ENCODE measurements at places on chromosomes 1 and 21. TPM values are rescaled to one million over a fixed set of nuclear protein-coding genes. Genes with fewer than 3 reads are reported as not detected.

DNA sequence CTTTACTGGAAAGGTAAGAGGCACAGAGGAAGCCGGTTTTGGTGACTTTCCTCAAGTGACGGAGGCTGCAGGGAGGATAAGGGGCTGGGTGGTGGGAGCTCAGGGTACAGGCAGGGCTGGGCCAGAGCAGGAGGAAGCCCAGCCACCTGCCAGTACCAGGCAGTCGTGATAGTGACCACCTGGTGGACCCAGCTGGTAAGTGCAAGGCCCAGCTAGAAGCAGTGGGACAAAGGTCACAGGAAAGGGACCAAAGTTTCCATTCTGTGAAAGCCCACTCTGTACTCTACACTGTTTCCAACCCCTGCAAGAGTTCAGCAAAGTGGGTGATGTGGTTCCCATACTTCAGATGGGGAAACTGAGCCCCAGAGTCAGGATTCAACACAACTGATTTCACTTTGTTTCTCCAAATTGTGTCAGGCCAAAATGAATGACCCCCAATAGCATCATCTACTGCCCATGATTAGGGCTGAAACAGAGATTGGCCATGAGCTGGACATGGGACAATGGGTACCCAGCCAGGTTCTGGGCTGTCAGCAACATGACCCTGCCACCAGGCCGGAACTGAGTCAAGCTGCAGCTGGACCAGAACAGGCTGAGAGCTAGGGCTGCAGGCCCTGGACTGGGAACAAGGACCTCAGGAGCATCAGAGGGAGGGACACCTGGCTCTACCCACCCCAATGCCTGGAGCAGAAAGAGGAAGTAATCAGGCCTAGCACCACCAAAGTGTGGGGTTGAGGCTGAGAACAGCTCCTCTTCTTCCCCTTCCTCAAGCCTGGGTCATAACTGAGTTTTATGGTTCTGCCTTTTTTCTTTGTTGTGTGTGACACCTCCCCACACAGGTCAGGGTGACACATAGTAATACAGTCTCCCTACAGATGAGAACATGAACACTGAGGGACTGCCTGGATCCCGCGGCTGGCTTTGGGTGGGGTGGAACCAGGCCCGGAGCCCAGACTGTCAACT lies 50.2 kb downstream of the KCNN3 start:
- DNase-seq: no peak

DNA sequence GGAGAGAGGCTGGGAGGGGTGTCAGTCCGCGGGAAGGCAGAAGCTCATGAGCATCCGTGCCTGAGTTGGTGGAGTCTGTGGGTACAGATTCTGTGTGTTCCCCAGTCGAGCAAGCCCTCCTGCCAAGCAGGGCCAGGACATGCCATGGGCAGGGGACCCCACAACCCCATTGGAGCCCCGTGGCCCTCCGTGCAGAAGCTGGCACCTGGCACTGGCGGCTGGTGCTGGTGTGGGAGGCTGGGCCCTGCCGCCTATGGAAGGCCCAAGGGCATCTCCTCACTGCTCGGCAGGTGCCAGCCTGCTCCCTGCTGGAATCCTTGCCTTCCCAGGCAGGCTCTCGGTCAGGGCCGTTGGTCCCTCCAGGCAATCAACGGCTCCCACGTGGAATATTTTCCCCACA lies 73.7 kb downstream of the UBE2T start:
- DNase-seq: no peak

DNA sequence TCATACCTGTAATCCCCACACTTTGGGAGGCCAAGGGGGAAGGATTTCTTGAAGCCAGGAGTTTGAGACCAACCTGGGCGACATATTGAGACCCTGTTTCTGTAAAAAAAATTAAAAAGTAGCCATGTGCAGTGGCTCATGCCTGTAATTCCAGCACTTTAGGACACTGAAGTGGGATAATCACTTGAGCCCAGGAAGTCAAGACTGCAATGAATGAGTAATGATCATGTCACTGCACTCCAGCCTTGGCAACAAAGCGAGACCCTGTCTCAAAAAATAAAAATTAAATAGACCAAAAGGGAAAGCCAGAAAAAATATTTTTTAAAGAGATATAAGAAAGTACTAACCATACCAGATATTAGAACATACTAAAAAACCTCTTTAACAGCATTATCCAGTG lies 44.7 kb upstream of the LYPLAL1 start:
- DNase-seq: no peak

DNA sequence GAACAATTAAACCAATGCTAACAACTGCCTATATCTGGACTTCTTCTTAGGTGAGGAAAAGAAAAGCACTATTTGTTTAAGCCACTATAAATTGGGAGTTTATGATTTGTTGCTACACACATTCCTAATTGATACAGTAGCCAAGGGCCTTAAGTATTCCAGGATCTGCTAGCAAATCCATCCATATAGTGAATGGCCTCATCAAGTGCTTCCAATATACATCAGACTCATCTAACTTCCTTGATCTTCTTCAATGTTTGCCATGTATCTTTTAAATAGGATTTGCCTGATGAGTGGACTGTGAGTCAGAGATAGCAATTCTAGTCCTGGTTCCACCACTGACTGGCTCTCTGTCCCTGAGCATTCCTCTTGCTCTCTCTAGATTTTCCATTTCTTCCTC lies 430.2 kb downstream of the OMA1 start:
- DNase-seq: no peak

DNA sequence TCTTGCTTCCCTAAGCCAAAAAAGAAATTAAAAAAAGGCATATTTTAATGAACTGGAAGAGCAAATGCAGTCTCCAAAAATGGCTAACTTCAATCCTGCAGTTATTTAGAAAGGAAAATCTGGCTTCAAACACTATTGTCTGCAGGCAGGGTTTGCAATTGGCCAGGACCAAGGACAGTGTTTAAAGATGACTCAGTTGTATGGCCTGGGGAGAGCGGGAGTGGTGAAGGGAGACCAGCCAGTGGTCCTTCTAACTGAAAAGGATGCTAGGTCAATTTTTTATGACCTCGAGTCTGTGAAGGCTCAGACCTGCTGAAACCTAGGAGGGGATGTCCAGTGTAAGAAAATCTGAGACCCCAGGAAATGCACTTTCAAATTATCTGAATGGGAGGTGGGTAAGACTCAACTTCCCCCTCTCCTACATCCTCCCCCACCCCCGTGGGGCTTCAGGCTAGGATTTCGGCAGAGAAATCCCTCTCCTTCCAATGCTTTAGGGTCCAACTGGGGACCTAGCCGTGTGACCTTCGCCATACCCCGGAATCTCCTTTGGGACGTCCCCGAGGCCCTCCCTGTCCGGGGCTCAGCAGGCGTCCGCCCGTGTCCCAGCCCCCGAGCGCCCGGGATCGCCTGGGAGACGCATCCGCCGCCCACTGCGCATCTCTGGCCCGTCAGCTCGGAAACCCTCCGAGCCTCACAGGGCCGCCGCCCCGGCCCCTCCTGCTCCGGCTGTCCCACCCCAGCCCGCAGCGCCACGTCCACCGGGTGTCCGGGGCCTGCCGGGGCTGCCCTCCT lies 602 bp upstream of the RIMKLA start:
- DNase-seq: peak; percentile 24

DNA sequence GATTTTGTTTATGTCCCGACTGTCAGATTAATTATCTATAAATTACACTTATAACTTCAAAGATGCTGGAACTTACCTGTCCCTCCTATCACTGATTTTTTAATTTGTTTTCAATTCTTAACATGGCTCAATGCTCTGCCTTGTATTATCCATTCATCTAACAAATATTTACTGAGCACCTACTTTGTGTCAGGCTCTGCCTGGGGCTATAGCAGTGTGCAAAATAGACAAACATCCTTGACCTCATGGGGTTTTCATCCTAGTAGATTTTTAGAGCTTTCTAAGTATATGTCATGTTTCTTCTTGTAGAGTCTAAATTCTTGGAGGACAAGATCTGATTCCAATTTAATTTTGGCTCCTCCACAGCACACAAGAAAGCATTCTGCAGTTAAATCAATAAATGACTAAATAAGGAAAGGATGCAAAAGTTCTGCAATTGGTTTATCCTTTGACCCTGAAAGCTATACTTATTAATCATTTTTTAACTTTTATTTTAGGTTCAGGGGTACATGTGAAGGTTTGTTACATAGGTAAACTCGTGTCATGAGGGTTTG lies 10.8 kb upstream of the SMYD2 start:
- no peak for DNase-seq

- no peak for DNase-seq
Observed at GRCh38 chr1:227037121-227037520, 97.0 kb downstream of the COQ8A start.

GRCh38 chr1:71859806-71860205 lies 422.5 kb downstream of the NEGR1 start:
- no peak for DNase-seq

DNA sequence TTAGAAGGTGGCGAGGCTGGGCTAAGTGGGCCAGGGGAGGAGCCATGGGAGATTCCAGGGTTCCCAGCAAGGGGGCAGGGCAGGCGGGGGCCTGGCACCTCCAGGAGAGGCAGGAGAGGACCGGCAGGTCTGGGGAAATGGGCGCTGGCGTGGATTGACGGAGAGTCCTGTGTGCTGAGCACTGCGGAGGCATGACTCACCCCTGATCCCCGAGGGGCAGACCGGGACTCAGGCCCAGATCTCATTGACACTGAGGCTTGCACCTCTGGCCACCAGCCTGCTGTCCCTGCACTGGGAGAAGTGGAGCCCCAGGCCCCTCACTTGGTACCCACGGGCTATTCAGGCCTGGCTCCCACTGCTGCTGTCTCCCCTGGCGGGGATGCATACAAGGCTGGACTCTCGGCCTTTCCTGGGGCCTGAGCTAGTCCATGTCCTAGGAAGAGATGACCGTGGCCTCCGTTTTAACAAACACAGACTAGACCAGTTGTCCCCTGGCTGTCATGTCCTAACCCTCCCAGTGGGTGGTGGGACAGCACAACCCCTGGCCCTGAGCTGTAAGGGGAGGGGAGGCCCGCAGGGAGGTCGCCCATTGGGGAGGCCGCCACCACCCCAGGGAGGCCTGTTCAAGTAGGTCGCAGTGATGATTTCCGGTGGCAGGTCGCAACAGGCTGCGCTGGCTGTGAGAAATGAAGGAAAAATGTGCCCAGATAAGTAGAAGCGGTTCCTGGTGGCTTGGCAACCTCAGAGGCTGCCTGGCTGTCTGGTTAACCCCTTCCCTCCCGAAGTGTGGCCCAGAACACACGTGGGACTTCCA lies 39.7 kb downstream of the RIPK4 start:
- DNase-seq: peak; percentile 42

DNA sequence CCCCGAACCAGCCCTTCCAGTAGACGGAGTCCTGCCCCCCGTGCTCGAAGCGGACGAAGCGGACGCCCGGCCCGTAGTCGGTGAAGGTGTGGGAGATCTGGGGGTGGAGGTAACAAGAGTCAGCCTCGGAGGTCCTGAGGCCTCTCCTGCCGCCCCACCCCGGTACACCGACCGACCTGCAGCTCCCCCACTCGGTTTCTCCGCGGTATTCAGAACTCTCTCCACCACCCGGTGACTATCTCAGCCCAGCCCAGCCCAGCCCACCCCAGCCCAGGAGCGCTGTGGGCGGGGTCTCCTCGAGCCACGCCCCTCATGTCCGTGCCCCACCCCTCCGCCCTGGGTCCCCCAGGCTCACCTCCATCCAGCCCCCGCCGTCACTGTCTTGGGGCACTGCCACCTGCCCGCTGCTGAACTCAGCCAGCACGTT lies 5.5 kb downstream of the FBXO2 start:
- no peak for DNase-seq

DNA sequence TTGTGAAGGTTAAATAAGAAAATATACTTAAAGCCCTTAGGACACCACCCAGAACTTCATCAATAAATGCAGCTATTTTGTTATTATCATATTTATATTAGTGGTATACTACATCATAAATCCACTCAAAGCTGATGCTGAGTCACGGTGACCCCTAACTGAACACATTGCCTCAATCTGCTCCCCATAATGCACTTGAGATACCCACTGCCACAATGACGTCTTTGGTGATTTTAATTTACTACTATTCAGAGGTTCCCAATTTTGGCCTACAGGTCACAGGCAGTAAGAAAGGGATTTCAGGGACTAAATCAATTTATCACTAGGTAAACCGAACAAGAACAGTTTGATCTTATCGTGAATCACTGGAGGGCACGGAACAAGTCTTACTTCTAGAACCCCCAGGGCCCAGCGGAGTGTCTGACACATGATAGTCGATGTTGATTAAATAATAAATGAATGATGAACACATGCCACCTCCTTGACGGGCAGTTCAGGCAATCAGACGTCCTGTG lies 493 bp upstream of the CHD1L start:
- no peak for DNase-seq

DNA sequence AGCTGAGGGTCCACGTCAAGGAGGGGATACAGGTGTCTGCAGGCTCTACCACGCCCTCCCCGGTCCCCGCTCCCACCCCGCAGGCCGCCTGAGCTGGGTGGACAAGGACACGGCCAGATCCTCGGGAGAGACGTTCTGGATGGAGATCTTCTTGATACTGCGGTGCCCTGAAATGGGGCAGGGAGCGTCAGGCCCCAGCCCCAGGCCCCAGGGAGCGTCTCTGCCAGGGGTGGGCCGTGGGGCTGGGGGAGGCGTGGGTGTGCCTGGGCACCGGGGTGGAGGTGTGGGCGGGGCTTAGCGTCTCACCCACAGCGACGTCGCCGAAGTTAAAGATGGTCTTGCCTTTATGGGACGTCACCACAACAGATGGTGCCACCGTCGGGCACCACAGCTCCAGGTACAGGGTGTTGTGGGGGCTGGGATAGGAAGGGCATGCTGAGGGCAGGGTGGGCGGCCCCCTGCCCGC lies 7.3 kb upstream of the TMEM52 start:
- DNase-seq: no peak

GRCh38 chr1:23930861-23931490 lies 17.8 kb upstream of the CNR2 start:
- DNase-seq: peak; percentile 59

DNA sequence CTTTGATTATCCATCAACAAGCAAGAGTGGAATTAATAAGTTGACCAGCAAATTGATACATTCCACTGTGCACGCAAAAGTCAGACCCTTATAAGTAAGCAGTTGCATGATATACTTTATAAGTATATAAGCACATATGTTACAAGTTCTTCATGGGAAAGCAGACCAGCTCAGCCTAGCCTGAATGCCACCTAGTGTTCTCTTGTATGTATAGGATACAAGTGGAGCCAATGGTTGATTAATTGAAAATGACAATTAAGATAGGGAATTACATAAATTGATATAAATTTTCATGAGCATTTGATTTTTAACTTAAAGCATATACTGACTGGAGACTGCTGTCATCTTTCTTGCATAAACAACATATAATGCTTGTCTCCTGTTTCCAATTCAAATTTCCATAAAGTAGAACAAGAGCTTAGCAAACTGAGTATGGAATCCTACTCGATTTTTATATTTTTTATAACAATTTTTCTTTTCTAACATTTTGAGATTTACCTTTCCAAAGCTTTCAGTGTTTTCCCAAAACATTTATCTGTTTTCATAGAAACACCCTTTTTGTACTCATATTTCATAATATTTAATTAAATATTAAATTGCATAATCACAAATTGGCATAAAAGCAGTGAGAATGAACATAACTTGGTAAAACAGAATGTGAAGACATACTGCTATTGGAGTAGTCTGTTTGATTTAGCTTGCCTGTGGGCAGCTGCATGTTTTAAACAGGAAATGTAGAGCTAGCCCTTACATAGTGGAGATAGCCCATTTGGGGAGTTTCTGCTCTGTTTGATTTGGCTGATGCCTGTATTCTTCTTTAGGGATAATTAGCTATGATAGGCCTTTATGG lies 62.8 kb downstream of the MAGI3 start:
- peak; percentile 66 for DNase-seq

GRCh38 chr1:175630076-175630475 lies 113.3 kb downstream of the TNR start:
- DNase-seq: no peak

IGFN1 gene
- 0.04 TPM for polyA plus RNA-seq

ATAD3C gene
- not detected for polyA plus RNA-seq

PLA2G2D gene
- not detected for polyA plus RNA-seq

CFAP74 gene
- not detected for polyA plus RNA-seq

ZNF672 gene
- 12.6 TPM for polyA plus RNA-seq
